Omental fat pad (tissue), 4 donors: ENCODE measurements at places on chromosomes 5 and 9. TPM values are rescaled to one million over a fixed set of nuclear protein-coding genes. Genes with fewer than 3 reads are reported as not detected.

The IFNA17 gene
- not detected for total RNA-seq

The DDX4 gene
- total RNA-seq = not detected

The ARSI gene
- total RNA-seq = 0.69 TPM

DNA sequence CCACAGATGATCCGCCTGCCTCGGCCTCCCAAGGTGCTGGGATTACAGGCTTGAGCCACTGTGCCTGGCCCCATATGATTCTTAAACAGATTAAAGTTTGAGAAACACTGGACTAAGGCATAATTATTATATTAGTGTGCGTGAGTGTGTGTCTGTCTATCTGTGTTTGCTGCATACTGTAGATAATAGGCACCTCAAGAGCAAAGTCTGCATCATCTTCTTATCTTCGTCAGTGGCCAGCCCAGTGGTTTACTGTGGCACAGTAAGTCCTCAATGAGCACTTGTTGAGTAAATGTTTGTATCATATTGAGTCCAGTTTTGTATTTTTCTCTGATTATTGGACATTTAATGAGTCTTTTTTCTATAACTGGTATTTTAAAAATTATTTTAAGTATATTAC, 81.7 kb downstream of the ITGA1 start:
- no peak for DNase-seq

- DNase-seq = no peak
Measured at GRCh38 chr5:147780924-147781573, 1.5 kb downstream of the JAKMIP2 start.

DNA sequence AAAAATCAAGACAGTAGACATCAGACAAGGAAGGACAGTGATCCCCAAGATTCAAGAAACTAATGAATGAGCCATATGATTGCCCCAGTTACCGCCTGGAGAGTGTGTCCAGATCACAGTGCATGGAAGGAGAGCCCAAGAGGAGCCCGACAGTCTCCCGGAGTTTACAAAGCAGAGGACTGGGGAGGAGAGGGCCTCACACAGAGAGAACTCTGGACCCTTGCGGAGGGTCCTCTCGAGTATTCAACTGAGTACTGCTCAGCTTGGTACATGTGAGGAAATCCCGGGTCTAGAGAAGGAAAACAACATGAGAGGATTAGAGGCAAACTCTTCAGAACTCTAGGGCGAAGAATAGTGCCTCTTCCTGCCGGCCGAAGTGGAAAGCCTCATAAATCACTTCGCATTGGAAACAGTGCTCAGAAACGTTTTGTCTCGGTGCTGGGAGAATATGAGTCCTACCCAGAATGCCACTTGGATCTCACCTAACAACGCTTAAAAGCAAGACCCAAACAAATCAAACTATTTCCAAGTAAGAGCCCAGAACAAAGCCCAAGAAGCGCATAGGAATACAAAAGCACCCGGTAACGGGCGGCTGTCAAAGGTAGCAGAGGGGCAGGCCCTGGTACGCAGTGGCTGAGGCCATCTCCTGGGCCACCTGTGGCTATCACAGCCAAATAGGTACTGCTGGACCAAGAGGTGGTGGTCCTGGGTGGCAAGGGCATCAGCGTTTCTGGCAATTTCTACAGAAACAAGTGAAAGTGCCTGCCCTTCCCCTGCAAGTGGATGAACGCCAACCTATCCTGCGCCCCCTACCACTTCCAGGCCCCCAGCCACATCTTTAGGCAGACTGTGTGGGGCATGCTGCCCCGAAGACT, 36.0 kb downstream of the FAM78A start:
- DNase-seq = no peak

The CCNJL gene
- total RNA-seq = 0.46 TPM

The FAM170A gene
- not detected for total RNA-seq

DNA sequence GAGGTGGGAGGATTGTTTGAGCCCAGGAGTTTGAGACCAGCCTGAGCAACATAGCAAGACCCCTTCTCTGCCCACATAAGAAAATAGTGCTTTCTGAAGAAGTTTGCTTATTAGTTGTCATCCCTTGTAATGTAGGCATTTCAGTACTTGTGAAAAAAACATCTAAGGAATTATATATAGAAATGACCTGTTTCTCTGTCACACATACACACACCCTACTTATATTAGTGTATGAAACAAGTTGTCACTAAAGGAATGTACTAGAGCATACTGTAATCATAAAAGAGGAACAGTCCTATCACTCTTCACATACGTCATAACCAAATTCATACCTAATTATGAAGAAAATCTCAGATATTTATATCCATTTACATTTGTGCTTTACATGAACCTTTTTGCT, 122.0 kb downstream of the NIPBL start:
- no peak for DNase-seq

The PTPN3 gene
- total RNA-seq = 10.9 TPM

The SPINK7 gene
- total RNA-seq = not detected

The PTCD2 gene
- 4.8 TPM for total RNA-seq

DNA sequence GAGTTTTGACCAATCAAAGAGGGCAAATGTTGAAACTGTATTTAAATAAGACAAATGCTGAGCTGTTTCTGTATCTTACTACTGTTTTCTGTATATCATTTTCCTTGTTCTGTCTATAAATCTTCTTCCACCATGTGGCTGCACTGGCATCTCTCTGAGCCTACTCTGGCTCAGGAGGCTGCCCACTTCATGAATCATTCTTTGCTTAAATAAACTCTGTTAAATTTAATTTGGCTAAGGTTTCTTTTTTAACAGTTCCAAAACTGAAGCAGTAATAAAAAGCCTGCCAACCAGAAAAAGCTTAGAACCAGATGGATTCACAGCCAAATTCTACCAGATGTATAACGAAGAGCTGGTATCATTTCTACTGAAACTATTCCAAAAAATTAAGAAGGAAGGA, 40.2 kb upstream of the TAS2R1 start:
- DNase-seq = no peak

- DNase-seq = no peak
Measured at GRCh38 chr5:127373858-127374491, 83.4 kb downstream of the MEGF10 start.

- no peak for DNase-seq
Measured at GRCh38 chr5:171454549-171454948, 35.1 kb downstream of the FGF18 start.

DNA sequence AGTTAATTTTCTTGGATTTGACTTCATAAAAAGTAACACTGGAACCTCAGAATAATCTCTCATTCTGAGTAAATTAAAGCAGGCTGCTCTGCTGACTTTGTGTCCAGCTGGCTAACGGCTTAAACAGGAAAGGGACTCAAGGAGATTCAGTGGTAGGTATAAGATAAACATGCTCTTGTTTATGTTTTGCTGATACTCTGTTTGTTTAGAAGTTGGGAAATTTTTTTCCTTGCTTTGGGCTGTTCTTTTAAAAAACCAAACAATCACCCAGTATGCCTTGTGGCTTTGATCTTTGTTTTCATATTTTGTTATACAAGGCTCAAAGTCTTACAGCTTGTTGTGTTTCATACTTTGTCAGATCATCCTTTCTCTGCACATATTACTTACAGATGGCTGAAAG, 237.6 kb upstream of the RIOK2 start:
- DNase-seq = no peak

DNA sequence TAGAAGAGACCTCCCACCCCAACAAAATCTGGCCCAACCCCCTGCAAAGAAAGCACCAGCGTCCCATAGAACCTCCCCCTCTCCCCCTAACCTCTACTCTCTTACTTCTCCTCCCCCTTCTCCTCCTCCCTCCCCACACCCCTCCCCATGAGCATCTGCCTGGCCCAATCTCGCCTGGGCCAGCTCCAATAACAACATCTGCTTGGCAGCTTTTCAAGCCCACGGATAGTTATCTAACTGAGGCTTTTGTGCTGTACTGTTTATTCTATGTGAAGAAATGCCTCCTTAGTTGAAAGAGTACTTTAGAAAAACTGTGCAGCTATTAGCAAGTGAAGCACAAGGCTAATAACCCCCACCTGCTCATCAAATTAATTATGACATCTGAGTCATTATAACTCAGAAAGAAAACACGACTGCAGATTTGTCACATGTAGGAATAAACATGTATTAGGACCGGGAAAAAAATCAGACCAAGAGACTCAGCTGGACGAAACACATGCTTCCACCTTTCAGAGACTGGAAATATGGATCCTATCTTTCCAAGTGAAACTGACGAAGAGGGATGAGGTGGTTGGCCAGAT, 42.8 kb downstream of the NFIB start:
- DNase-seq = no peak

GRCh38 chr9:96412174-96412913, 5.8 kb downstream of the ZNF367 start:
- DNase-seq = no peak

DNA sequence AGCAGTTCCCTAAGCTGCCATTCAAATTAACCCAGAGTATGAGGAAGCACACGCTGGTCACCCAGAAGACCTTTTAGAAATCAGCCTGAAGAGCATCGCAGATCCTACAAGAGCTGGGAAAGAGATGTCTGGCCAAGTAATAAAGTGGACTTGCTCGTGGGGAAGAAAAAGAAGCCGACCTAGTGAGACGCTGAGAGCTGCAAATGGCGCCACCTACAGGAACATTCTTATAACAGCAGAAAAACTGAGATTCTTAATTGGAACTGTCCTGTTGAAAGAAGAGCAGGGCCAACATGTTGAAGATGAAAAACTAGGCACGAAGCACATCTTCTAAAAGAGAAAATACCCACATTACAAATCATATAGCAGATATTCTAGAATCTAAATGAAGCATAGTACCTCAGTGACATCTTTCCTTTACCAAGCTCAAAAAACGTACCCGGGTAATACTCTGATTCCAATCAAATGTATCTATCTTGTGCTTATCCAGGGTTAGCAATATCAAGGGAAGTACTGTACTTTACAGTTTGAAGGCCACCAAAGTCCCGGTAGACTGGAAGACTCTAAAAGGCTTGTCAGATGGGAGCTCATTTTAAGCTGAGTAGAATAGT, 3.9 kb upstream of the GNAQ start:
- no peak for DNase-seq

The GTF3C4 gene
- total RNA-seq = 10.1 TPM

- DNase-seq = no peak
Measured at GRCh38 chr5:113800686-113801085, 287.2 kb downstream of the YTHDC2 start.

The PCDHGB3 gene
- total RNA-seq = 5.1 TPM

GRCh38 chr5:76690704-76691466, 25.0 kb upstream of the F2R start:
- no peak for DNase-seq

The CDX1 gene
- not detected for total RNA-seq

The GKAP1 gene
- total RNA-seq = 6.9 TPM

The TMOD1 gene
- 18.4 TPM for total RNA-seq

The LECT2 gene
- not detected for total RNA-seq

The CAMK4 gene
- 3.8 TPM for total RNA-seq

GRCh38 chr5:39107350-39107749, 33.2 kb upstream of the RICTOR start:
- no peak for DNase-seq

The TNFSF15 gene
- total RNA-seq = 2.4 TPM

The NSUN2 gene
- 38.5 TPM for total RNA-seq

DNA sequence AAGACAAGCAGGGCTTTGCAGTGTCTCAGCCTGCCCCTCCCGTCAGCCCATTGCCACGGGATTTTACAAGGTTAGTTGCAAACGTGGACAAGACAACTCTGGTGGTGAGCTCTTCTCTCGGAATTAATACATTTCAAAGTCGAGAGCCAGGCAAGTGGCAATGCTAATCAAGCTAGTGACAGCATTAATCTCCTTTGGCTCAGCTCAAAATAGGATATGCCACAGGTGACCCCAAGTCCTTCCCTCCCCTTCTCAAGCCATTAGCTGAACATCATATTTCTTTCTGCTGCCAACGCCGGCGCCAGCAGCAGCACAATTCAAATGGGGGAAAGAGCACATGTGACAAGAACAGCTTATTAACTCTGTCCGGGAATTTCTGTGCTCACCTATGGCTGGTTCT, 190.1 kb downstream of the ATPSCKMT start:
- DNase-seq = no peak

GRCh38 chr9:112076814-112077213, 98.3 kb downstream of the SUSD1 start:
- no peak for DNase-seq

GRCh38 chr9:120532891-120533290, 47.1 kb downstream of the CDK5RAP2 start:
- DNase-seq = no peak

DNA sequence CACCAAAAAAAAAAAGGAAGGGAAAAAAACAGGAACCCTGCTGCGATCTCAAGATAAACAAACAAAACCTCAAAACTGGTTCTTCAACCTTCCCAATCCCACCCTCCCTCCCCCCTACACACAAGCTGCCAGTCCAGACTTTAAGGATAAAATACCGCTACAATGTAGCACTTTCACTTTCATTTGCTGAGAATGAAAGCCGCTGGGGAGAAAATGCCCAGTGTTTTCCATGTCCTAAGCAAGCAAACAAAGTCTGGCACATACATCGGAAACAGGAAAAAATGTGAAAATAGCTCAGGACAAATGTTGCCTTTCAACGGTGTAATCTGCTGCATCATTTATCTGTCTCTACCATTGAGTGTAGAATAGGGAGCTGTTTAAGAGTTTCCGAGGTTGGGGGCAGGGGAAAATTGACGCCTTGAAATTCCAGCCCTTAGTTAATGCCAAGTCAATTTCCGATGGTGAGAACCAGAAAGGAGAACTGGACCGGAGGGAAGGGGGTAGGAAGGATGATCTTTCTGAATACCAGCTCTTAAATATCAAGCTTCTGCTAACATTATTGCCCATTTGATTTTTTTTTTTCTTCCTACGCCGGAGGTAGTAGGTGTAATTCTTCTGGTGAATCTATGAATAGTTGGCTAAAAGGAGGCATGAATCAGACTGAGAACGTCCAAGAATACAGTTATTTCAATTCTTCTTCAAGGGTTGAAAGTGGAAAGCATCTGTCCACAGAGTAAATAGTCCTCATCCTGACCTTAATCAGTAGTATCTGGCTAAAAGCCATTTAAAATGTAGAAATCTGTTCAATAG, 1.2 kb upstream of the ADAMTS6 start:
- no peak for DNase-seq

GRCh38 chr5:177475563-177476427, 2.4 kb upstream of the DBN1 start:
- DNase-seq = no peak

DNA sequence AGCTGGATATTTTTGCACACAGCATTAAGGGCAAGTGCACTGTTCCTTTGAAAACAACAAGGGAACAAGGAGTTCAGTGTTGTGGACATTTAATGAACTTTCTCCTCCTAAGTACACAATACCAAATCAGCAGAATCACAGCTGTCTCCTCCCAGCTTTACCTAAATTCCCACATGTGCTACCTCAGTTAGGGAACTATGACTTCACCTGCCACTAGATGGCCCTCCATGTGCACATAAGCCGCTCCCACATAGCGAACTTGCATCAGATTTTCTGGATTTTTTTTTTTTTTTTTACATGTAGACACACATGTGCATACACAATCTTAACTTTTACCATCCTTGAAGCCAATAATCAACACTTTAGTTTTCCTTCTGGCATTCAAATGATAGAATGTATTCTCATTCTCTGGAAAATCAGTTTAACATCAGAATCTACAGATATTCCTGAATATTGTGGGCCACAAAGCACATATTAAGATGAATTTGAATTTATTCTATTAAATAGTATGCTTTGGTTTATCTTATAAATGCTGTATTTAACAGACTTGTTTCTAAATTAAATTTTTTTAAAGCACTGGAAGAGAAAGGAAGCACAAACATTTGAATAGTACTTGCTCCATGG, 123.6 kb downstream of the PALM2AKAP2 start:
- no peak for DNase-seq

- no peak for DNase-seq
Measured at GRCh38 chr5:169695025-169695625, 58.0 kb downstream of the DOCK2 start.

The ZDHHC11 gene
- 4.0 TPM for total RNA-seq
